Pancreas (tissue), 10 donors: ENCODE measurements at places on chromosomes 7 and 10.
A peak's percentile ranks its signal among the peaks of the same experiment; 100 is the strongest.

DNA sequence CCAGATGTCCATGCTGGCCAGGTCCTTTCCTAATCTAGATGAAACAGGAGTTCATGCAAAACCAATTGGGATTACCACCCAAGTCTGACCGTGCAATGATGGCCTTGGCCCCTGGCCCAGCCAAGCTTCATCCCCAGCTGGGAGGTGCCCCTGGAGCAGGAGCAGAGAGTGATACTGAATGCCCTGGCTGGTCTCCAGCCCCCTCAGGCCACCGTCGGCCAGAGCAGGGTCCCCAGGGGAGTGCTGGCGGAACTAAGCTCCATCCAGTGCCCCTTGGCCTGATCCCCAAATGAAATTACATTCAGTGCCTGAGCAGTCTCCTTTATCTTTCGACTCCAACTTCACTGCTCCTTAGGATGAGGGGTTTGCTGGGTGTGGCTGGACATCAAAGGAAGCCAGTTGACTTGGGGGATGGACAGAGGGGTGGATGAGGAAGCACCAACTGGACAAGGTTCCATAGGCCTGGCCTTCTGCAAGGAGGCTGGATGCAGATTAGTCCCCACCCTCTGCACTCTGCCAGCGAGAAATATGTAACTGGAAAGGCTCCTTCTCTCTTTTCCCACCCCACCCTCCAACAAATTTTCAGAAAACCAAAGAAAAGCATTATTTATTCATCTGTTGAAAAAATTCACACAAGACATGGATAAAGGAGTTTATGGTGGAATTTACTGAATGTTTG is 275.5 kb downstream of the PLXNA4 start:
- DNase-seq = no peak

DNA sequence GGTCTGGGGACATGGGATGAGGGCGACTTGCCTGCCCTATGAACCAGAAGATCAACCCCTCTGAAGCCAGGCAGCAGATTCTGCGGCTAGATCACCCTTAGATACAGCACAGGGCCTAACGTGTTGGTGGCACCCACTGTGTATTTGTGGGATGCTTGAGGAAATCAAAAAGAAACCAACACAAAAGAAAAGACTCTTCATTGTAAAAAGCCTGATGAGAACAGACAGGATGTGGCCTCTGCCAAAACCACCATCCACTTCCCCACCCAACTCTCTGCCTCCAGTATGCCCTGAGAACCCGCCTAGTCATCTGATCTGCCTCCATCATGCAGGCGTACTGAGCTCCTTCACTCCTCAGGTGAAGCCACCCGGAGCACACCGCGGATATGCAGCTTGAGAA is 97.2 kb upstream of the INSYN2A start:
- DNase-seq = no peak

DNA sequence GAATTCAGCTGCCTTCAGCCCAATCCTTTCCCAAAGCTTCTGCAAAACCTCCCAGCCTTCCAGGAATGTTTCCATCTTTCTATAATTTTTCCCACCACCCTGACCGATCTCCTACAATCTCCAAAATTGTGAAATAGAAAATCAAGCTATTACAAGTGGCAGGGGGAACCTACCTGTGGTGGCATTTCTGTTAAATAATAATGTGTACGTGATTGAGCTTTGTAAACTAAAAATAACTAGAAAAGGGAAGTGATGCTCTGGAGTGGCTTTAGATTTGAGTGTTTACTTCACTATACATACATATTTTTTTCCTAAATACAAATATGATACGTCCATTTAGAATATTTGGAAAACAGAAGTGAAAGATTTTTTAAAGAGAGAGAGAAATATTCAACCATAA is 593.6 kb downstream of the GRM8 start:
- DNase-seq = no peak

DNA sequence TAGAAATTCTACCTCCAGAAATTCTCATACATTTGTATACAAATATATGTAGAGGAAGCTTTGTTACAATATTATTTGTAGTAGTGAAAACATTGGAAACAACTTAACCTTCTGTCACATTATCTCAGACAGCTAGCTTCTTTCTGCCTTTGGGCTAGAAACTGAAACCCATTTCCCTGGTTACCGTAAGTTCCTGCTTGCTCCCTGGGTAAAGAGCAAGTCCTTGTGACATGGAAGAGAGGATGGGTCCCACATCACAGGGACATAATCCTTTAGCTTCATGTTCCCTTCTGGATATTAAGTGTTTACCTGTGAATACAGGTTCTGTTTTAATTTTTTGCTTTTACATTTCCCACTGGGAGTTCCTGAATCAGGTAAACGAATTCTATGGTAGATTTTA is 41.8 kb downstream of the KLHDC10 start:
- DNase-seq = no peak

DNA sequence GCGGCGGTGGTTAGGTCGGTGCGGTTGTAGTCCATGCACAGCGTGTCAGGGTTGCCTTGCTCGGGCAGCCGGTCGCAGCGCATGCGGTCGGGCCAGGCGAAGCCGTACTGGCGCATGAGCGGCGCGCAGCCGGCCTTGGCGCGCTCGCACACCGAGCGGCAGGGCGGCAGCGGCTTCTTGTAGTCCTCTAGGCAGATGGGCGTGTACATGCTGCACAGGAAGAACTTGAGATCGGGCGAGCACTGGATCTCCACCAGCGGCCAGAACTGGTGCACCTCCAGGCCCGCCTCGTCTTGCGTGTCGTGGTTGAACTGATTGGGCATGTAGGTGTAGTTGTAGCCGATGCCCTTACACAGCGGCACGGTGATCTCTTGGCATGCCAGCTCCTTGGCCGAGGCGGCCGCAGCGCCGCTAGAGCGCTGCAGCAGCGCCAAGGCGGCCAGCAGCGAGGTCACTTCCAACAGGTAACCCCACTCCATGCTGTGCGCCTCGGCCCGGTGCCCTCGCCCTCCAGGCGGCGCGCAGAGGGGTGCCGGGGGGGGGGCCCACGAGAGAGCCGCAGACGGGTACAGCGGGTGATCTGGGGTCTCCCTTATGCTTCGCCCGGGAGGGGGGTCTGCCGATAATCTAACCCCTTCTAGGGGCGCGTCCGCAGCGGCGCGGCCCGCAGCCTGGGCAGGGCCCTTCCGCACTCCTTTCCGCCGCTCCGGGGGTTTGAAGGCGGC is 983 bp downstream of the FZD8 start:
- DNase-seq = peak; percentile 92

GRCh38 chr7:82443036-82443546 is 486 bp downstream of the CACNA2D1 start:
- peak; percentile 15 for DNase-seq
